ENCODE measurements at places on chromosomes 11 and 22.

- no peak overlapping the region for H3K4me3 ChIP-seq
- DNase-seq: peak; percentile 23
- H3K27ac ChIP-seq: no peak overlapping the region
- no peaks in the 10 kb centered on the region for H3K27me3 ChIP-seq
- H3K36me3 ChIP-seq: no peaks in the 10 kb centered on the region
- no peaks in the 10 kb centered on the region for H3K4me1 ChIP-seq
Measured at GRCh38 chr11:11588891-11589290, 32.9 kb downstream of the GALNT18 start.

GRCh38 chr11:113313601-113314000 is 782 bp upstream of the TTC12 start:
- no peaks in the 10 kb centered on the region for H3K27me3 ChIP-seq
- no peak for DNase-seq

DNA sequence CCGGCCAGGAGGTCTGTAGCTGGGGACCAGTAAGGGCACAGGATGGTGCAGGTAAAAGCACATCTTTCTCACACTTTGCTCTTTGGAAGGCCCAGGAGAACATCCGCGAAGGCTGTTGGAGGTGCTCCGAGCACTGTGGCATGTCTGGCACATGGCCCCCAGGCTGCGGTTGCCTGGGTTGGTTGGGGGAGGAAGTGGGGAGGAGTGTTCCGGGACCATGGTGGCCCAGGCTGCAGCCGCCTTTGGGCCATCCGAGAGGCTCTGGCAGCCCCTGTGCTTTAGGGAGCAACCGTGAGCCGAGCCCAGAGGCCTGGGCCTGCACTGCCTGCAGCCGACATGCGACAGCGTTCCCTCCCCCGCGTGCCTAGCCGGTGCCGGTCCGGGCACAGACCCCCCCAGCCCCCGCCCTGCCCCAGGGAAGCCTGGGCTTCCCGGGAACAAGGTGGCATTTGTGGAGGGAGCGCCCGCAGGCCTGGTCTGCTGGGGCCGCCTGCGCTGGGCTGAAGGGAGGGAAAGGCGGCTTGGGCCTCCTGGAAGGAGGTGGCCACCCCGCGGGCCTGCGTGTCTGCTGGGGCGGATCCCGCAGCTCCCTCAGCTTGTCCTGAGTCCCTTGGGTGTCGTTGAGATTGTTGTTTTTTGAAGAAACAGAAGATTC is 57.9 kb downstream of the GRAMD4 start:
- peaks cover 34% of the 10 kb centered on the region for H3K36me3 ChIP-seq
- no peaks in the 10 kb centered on the region for H3K4me1 ChIP-seq
- no peak overlapping the region for H3K27ac ChIP-seq
- no peaks in the 10 kb centered on the region for H3K27me3 ChIP-seq
- no peak overlapping the region for H3K4me3 ChIP-seq

DNA sequence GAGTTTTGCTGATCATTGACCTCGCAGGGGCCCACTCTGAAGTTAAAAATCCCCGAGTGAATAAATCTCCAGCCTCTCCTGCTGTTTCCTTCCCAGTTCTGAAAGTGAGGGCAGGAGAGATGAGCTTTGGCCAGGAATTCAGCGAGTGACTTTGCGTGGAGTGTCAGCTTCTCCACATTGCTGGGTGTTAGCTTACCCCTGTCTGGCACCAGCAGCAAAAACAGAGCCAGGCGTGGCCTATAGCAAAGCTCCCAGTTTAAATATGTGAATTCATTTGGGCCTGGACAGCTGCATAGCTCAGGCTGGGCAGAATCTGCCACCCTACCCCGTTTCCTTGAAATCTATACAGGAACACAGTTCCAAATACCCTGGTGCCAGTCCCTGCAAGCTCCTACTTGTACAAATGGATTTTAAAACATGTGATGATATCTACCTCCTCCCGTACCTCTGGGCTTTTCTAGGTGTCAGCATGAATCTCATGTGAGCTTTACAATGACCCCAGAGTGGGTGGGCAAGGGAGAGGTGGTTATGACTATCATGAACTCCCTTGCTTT is 25.6 kb downstream of the TIMP3 start:
- no peak for DNase-seq
- H3K36me3 ChIP-seq: peaks cover 6% of the 10 kb centered on the region
- no peak overlapping the region for H3K4me3 ChIP-seq
- H3K27me3 ChIP-seq: no peaks in the 10 kb centered on the region

DNA sequence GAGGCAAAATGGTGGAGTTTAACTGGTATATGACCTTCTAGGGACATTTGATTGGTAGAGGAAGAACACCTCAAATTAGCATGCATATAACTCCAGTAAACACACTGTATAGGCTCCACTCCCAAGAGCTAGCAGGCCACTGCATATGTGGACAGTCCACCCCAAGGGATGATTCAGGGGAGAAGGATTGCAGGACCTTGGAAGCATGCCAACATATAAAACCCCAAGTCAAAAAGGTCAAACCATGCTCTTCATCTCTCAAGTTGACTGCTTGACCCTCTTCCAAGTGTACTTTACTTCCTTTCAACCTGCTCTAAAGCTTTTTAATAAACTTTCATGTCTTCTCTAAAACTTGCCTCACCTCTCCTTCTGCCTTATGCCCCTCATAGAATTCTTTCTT is 459.9 kb upstream of the CCDC179 start:
- no peaks in the 10 kb centered on the region for H3K36me3 ChIP-seq
- no peak overlapping the region for H3K27ac ChIP-seq
- H3K27me3 ChIP-seq: no peaks in the 10 kb centered on the region
- no peak overlapping the region for H3K4me3 ChIP-seq
- no peaks in the 10 kb centered on the region for H3K4me1 ChIP-seq

DNA sequence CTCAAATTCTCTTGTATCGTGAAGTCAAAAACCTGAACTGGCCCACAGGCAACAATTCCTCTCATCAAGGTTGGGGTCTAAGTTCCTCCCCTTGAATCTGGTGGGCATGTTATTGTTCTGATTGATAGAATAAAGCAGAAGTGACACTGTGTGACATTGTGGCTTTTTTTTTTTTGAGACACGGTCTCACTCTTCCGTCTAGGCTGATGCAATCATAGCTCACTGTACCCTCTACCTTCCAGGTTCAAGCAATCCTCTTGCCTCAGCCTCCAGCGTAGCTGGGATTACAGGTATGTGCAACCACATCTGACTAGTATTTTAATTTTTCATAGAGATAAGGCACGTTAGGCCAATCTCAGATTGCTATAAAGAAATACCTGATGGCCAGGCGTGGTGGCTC is 8.9 kb upstream of the PELI3 start:
- no peak overlapping the region for H3K27ac ChIP-seq
- H3K27me3 ChIP-seq: peaks cover 5% of the 10 kb centered on the region
- no peak overlapping the region for H3K4me3 ChIP-seq
- DNase-seq: no peak
- H3K36me3 ChIP-seq: no peaks in the 10 kb centered on the region

DNA sequence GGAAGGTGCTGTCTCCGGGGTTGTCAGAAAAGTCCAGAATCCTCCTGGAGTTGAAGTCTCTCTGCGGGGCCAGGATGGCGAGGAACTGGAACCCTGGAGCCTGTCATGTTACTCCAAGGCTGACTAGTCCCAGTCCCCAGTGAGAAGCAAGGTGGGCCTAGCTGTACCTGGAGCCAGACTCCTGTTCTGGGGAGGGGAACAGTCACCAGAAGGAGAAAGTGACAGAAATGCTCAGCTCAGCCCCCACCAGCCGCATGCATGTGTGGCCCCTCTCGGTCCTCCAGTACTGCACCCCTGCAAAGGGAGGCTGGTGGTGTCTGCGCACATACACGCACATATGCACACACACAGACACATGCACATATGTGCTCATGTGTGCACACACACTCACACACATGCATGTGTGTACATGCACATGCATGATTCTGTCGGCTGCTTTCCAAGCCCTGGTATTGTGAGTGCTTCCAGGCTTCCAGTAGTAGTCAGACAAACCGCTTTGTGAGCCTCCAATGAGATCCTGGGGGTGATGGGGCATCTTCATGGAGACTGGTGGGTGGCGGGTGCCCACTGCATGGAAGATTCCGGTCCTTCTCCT is 54.3 kb downstream of the RTL6 start:
- H3K27me3 ChIP-seq: no peaks in the 10 kb centered on the region
- DNase-seq: no peak
- H3K36me3 ChIP-seq: no peaks in the 10 kb centered on the region
- H3K4me3 ChIP-seq: no peak overlapping the region
- no peak overlapping the region for H3K27ac ChIP-seq
- no peaks in the 10 kb centered on the region for H3K4me1 ChIP-seq

DNA sequence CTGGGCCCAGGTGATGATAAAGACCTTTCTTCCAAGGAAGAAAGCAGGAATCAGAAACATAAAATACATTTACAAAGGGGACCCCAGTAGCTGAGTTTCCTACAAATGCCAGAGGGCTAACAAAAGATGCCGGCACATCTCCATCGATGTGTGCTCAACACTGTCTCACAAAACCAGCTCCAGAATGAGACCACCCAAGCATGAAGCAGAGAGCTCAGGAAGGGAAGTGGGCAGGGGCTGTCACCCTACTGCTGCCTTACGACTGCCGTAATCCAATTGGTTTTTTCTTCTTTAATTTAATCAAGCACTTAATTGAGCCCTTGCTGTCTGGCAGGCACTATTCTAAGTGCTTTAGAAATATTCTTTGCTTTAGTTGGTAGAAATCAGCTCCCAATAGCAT is 26.1 kb downstream of the SMCO4 start:
- no peaks in the 10 kb centered on the region for H3K27me3 ChIP-seq
- H3K4me3 ChIP-seq: no peak overlapping the region
- DNase-seq: no peak
- no peaks in the 10 kb centered on the region for H3K36me3 ChIP-seq

DNA sequence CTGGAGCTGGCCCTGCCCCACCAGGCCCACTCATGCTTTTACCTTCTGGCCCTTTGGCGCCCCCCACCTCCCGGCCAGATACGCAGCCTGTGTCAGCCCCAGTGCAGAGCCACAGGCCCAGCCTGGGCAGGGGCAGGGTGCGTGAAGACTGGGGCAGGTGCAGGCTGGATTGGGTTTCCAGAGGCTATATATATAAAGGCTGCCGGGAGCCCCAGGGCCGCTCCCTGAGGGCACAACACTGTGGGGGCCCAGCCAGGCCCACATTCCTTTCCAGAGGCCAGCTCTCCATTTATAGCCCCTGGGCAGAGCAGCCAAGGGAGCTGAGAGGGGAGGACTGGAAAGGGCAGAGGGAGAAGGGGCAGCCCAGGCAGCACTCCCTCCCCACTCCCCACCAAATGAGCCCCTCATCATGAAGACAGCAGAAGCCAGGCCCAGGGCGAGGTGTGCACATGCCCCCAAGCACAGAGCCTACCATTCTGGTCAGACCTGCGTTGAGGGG is 5.0 kb upstream of the MYOD1 start:
- H3K4me1 ChIP-seq: no peaks in the 10 kb centered on the region
- no peak for DNase-seq
- no peaks in the 10 kb centered on the region for H3K36me3 ChIP-seq

DNA sequence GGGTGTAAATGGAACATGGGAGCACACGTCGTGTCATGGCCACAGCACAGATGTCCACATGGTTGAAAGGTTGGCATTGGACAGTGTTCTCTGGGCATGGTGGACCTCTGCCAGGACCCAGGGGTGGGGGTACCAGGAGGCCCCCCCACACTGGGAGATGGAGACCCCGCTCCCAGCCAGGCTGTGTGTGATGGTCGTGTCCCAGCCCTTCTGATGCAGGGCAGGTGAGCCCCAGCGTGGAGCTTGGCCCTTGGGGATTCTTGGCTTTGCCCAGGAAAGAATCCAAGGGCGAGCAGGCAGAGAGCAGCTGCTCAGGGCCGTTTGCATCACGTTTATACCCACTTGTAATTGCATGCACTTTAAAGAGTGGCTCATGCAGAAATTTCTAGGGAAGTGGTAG is 22.0 kb upstream of the BRSK2 start:
- H3K36me3 ChIP-seq: no peaks in the 10 kb centered on the region
- H3K4me3 ChIP-seq: no peak overlapping the region
- no peak overlapping the region for H3K27ac ChIP-seq
- DNase-seq: no peak
- no peaks in the 10 kb centered on the region for H3K4me1 ChIP-seq
- no peaks in the 10 kb centered on the region for H3K27me3 ChIP-seq

DNA sequence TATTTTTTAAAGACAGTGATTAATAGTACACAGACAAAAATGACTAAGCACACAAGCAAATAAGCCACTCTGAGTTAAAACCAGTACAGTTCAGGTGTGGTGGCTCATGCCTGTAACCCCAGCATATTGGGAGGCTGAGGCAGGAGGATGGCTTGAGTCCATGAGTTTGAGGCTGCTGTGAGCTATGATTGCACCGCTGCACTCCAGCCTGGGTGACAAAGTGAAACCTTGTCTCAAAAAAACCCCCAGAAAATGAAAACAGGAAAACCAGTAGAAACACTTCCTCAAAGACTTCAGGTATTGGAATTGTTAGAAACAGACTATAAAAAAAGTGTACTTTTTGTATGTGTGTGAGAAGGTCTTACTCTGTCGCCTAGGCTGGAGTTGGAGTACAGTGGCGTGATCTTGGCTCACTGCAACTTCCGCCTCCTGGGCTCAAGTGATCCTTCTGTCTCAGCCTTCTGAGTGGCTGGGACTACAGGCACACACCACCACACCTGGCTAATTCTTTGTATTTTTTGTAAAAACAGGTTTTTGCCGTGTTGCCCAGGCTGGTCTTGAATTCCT is 33.0 kb downstream of the PPP6R2 start:
- H3K4me1 ChIP-seq: no peaks in the 10 kb centered on the region
- H3K27me3 ChIP-seq: no peaks in the 10 kb centered on the region
- no peak overlapping the region for H3K27ac ChIP-seq
- H3K4me3 ChIP-seq: no peak overlapping the region
- DNase-seq: no peak
- H3K36me3 ChIP-seq: peaks cover 18% of the 10 kb centered on the region

- H3K4me3 ChIP-seq: no peak overlapping the region
- no peak overlapping the region for H3K27ac ChIP-seq
- H3K36me3 ChIP-seq: no peaks in the 10 kb centered on the region
Measured at GRCh38 chr11:126588630-126589491, 233.4 kb downstream of the ST3GAL4 start.

GRCh38 chr11:100308202-100308601 is 378.9 kb upstream of the ARHGAP42 start:
- H3K4me1 ChIP-seq: no peaks in the 10 kb centered on the region
- H3K4me3 ChIP-seq: no peak overlapping the region
- no peak for DNase-seq
- no peaks in the 10 kb centered on the region for H3K27me3 ChIP-seq
- no peaks in the 10 kb centered on the region for H3K36me3 ChIP-seq
- no peak overlapping the region for H3K27ac ChIP-seq

GRCh38 chr11:44917741-44918140 is 32.9 kb downstream of the TP53I11 start:
- no peak overlapping the region for H3K4me3 ChIP-seq
- H3K27me3 ChIP-seq: no peaks in the 10 kb centered on the region
- DNase-seq: no peak
- no peak overlapping the region for H3K27ac ChIP-seq

Data from lung (tissue), 17 donors.